Thyroid gland (tissue), 4 donors: ENCODE measurements at places on chromosomes 12 and 14. TPM values are rescaled to one million over a fixed set of nuclear protein-coding genes. Genes with fewer than 3 reads are reported as not detected.

CINP gene
- total RNA-seq, result 43.3 TPM

DNA sequence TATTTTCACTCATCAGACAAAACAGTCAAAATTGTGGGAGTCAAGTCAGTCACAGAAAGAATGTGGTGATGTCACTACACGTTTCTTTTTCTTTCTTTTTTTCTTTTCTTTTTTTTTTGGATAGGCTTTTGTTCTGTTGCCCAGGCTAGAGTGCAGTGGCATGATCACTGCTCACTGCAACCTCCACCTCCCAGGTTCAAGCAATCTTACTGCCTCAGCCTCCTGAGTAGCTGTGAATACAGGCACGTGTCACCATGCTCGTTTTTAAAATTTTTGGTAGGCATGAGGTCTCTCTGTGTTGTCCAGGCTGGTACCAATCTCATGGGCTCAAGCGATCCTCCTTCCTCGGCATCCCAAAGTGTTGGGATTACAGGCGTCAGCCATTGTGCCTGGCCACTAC lies 2.3 kb downstream of the CLECL1 start:
- no peaks in the 10 kb centered on the region for H3K27me3 ChIP-seq
- no peak overlapping the region for H3K27ac ChIP-seq
- H3K4me3 ChIP-seq, result no peak overlapping the region
- no peaks in the 10 kb centered on the region for H3K4me1 ChIP-seq
- H3K36me3 ChIP-seq, result no peaks in the 10 kb centered on the region

GRCh38 chr12:57146961-57147944 lies at the start of gene LRP1-AS:
Gene LRP1-AS (minus strand): TSS chr12:57147619.
- no peak for DNase-seq
- H3K4me1 ChIP-seq, result no peaks in the 10 kb centered on the region
- no peaks in the 10 kb centered on the region for H3K27me3 ChIP-seq
- H3K4me3 ChIP-seq, result no peak within 1 kb of the TSS
- no peak within 1 kb of the TSS for H3K27ac ChIP-seq

GRCh38 chr12:85076688-85077430 lies 40.7 kb downstream of the LRRIQ1 start:
- no peaks in the 10 kb centered on the region for H3K27me3 ChIP-seq
- H3K4me1 ChIP-seq, result no peaks in the 10 kb centered on the region
- no peaks in the 10 kb centered on the region for H3K36me3 ChIP-seq
- DNase-seq, result no peak
- no peak overlapping the region for H3K27ac ChIP-seq

DNA sequence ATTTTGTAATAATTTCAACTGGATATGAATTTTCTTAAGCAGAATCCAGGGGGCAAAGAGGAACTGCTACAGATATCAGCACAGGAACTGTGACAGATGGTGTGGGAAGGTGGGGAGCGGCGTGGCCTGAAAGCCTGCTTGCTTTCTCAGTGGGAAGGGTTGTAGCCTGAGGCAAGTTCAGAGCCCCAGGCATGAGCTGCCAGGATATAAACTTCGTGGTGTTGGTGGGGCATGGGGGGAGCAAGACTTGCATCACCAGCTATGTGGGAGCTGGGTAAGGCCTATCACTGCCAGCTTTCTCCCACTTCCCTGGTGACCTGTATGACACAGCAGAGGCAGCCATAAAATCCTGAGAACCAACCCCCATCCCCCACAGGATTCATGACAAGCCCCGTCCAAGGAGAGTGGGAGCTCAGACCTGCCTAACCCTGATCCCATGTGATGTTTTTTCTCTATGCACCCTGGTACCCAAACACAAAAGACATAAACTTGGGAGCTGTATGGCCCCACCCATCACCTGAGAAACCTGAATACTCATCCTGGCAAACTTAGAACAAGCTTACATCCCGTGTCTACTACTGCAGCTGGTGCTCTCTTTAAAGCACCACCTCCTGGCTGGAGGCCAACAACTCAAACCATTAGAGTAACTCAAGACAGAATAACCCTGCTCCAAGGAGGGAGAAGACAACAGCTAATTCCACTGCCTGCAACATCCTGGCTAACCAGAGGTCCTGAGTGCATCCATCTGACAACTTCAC lies 16.5 kb downstream of the CLEC1A start:
- H3K27ac ChIP-seq, result no peak overlapping the region
- no peak overlapping the region for H3K4me3 ChIP-seq
- no peaks in the 10 kb centered on the region for H3K27me3 ChIP-seq
- H3K4me1 ChIP-seq, result no peaks in the 10 kb centered on the region
- H3K36me3 ChIP-seq, result no peaks in the 10 kb centered on the region

DNA sequence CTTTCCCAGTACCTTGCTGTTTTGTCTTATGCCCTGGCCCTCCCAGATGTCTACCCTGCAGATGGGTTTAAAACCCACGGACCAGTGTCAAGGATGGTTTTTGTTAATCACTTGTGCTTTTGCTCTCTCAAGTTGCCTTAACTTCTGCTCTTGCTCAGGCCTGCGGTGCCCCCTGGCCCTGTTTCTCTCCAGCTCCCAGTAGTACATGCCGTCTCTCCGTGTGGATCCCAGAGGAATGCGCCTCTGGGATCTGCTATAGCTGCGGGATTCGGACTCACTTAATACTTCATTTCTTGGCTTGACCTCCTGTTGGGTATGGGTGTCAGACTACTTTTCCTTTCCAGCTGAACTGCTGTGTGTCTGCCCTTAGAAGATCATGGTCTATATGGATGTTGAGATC lies 14.5 kb downstream of the PLEKHG3 start:
- H3K4me3 ChIP-seq, result no peak overlapping the region
- H3K36me3 ChIP-seq, result no peaks in the 10 kb centered on the region
- H3K27me3 ChIP-seq, result no peaks in the 10 kb centered on the region
- no peak for DNase-seq
- H3K4me1 ChIP-seq, result peaks cover 88% of the 10 kb centered on the region

- H3K36me3 ChIP-seq, result no peaks in the 10 kb centered on the region
- H3K27ac ChIP-seq, result peak overlapping the region; percentile 95
Measured at GRCh38 chr12:93379326-93379980, 1.7 kb downstream of the NUDT4 start.

- peaks cover 9% of the 10 kb centered on the region for H3K36me3 ChIP-seq
- no peak for DNase-seq
- no peak overlapping the region for H3K27ac ChIP-seq
- no peaks in the 10 kb centered on the region for H3K4me1 ChIP-seq
- no peaks in the 10 kb centered on the region for H3K27me3 ChIP-seq
- H3K4me3 ChIP-seq, result no peak overlapping the region
Measured at GRCh38 chr12:108846290-108846701, 11.1 kb downstream of the SSH1 start.

DNA sequence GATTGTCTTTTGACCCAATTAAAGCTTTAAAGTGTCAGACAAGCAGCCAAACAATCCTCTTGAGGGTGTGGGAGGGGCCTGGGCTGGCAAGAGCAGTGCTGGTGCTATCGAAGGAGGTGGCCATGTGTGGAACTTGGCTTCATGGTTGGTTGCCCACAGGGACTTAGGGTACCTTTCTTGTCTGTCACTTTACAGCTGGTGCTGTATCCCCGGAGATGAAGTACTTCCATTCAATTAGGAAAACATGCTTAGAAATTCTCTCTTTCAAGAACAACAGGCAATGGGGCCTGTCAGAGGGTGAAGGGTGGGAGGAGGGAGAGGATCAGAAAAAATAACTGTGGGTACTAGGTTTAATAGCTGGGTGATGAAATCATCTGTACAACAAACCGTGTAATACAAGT lies 86.5 kb downstream of the DAAM1 start:
- no peak overlapping the region for H3K27ac ChIP-seq
- no peaks in the 10 kb centered on the region for H3K27me3 ChIP-seq
- H3K4me1 ChIP-seq, result peaks cover 18% of the 10 kb centered on the region
- peak; percentile 94 for DNase-seq

KLRG1 gene
- total RNA-seq, result 4.3 TPM

CLEC2B gene
- 7.3 TPM for total RNA-seq

RND1 gene
- total RNA-seq, result 3.0 TPM

DNA sequence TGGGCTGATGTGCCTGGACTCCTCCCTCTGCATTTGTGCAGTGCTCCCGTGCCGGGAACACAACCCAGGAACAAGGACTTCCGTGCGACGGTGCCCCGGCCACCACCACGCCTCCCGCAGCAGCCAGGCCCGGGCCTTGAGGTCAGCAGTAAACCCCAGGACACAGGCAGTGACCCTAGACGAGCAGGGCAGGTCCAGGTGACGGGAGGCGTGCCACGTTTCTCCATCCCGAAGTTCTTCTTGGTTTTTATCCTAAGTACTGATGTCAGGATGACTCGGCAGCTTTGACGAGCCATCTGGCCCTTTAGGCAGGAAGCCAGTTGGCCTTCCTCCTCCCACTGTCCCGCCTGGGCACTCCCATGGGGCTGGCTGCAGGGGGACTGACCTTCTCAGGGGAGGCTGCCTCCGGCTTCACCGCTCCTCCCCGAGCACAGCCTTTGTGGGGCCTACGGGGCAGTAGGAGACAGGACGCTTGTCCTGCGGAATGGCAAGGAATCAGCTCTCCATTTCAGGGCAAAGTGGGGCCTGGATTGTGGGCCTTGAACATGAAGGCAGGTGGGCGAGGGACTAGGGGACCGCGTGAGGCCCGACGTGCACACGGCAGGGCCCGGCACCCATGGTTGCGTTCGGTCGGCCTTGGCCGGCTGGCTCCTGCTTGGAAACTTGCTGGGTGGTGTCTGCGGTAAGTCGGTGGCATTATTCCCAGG lies 94.1 kb downstream of the FBXL14 start:
- no peak for DNase-seq
- H3K4me3 ChIP-seq, result no peak overlapping the region
- H3K4me1 ChIP-seq, result no peaks in the 10 kb centered on the region
- no peak overlapping the region for H3K27ac ChIP-seq

- H3K4me3 ChIP-seq, result no peak overlapping the region
- H3K4me1 ChIP-seq, result peaks cover 17% of the 10 kb centered on the region
- H3K27ac ChIP-seq, result no peak overlapping the region
- no peaks in the 10 kb centered on the region for H3K36me3 ChIP-seq
- H3K27me3 ChIP-seq, result no peaks in the 10 kb centered on the region
- no peak for DNase-seq
Measured at GRCh38 chr14:73234586-73235394, 2.5 kb upstream of the PAPLN start.

DNA sequence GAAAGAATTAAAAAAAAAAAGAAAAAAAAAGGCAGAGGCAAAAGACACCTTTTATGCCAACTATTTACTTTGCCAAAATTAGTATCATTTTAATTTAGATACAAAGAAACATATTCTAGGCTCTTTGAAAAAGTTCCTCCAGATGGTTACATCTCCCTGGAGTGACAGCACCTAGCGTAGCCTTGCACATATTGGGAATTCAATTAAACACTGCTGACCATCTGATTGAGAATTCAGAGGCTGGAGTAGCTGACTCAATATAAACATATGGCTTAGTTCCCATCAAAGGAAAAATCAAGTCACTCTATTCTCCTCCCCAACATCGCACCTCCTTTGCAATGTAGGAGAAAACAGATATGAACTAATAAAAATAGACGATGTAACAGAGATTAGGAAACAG lies 36.4 kb downstream of the ANKS1B start:
- H3K27me3 ChIP-seq, result no peaks in the 10 kb centered on the region
- H3K4me3 ChIP-seq, result no peak overlapping the region
- no peak for DNase-seq

PTPRO gene
- total RNA-seq, result 0.42 TPM

DNA sequence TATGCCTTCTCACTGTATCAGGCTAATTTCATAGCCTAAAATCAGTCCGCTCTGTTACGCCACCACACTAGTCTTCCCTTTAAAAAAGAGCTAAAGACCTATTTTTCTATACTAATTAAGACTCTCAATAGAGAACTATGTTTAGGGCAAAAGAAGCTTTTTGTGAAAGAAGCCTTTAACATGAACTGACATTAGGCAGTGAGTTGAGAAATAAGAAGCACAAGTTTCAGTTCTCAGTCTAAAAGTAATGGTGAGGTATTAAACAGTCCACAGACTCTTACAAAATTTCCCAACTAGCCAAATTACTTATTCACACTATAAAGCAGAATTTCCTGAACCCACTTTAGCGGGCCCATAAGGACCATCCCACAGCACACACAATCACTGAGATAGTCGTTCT lies 93.7 kb downstream of the SOX5 start:
- H3K4me3 ChIP-seq, result no peak overlapping the region
- no peak for DNase-seq
- no peaks in the 10 kb centered on the region for H3K36me3 ChIP-seq
- no peaks in the 10 kb centered on the region for H3K4me1 ChIP-seq

ZFYVE1 gene
- total RNA-seq, result 21.9 TPM

IL22 gene
- not detected for total RNA-seq

- H3K4me3 ChIP-seq, result no peak overlapping the region
- H3K27ac ChIP-seq, result no peak overlapping the region
- no peaks in the 10 kb centered on the region for H3K36me3 ChIP-seq
- peaks cover 6% of the 10 kb centered on the region for H3K4me1 ChIP-seq
- DNase-seq, result no peak
Measured at GRCh38 chr14:63468294-63468693, 74.9 kb downstream of the PPP2R5E start.

CMA1 gene
- total RNA-seq, result not detected

DNA sequence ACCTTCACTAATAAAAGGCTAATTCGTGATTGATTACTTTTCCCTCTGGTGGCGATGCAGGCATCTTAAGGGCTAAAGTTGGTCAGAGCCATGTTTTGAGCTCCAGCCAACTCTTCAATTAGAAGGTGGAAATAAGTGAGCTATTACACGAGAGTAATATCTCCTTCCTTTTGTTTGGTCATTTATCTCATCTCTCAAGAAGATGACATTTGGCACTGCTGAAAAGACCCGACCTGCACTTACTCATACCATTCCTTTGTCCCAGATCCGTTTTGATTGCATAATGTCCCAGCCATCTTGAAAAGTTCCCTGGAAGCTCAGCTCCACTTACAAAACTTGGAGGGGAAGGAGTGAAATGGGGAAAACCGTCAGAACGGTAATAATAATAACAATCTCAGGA lies 316.2 kb downstream of the VRK1 start:
- H3K27ac ChIP-seq, result no peak overlapping the region
- H3K4me3 ChIP-seq, result no peak overlapping the region
- no peak for DNase-seq
- H3K36me3 ChIP-seq, result no peaks in the 10 kb centered on the region

CPNE6 gene
- not detected for total RNA-seq

GYS2 gene
- total RNA-seq, result not detected

- H3K4me1 ChIP-seq, result peaks cover 32% of the 10 kb centered on the region
- H3K27me3 ChIP-seq, result no peaks in the 10 kb centered on the region
- H3K27ac ChIP-seq, result peak overlapping the region; percentile 91
- no peak for DNase-seq
Measured at GRCh38 chr12:53231671-53231920, 413 bp downstream of the RARG start.

DNA sequence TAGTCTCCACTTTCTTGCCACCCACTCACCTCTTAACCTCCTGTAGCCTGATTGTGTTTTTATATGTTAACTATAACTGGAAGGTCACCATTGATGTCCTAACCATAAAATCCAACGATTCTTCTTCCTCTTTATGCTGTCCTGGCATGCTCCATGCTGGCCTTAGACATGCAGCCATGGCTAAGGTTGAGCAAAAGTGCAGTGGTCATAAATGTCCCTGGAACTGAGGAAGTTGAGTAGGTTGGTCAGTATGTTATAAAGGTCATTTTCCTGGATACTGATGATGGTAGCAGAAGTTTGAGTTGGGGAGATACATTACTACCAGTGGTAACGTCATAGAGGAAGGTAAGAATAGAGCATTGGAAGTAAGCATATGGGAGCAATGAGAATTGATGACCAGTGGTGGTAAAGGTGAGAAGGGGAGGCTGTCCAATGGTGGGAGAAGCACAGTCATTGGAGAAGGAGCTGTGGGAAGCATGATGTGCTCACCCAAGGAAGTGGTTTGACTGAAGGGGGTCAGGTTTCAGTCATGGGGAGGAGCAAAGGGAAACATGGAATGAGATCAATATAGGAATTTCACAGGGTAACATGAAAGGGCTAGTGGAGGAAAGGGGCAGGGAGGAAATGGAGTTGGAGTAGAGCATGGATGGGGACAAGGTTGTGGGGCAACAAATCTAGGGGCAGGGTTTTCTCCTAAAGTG lies 240.8 kb downstream of the DACT1 start:
- no peaks in the 10 kb centered on the region for H3K36me3 ChIP-seq
- no peaks in the 10 kb centered on the region for H3K4me1 ChIP-seq
- no peak for DNase-seq
- H3K27ac ChIP-seq, result no peak overlapping the region
- H3K27me3 ChIP-seq, result no peaks in the 10 kb centered on the region
